ENCODE measurements at places on chromosomes 1 and 21. TPM values are rescaled to one million over a fixed set of nuclear protein-coding genes. Genes with fewer than 3 reads are reported as not detected.

The SPRR4 gene
- not detected for total RNA-seq

The HSD3B2 gene
- total RNA-seq: not detected

The CELA3A gene
- total RNA-seq: not detected

The EXTL1 gene
- total RNA-seq: 2.3 TPM

The KCNE1 gene
- 0.64 TPM for total RNA-seq

Measured in cerebellum (tissue), 4 donors.